Stimulated activated CD8-positive, alpha-beta memory T cell treated with anti-CD3 and anti-CD28 coated beads, Interleukin-4, amount 100 ng/mL, for 24 hours (primary cell): ENCODE measurements at places on chromosomes 1 and 21.

DNA sequence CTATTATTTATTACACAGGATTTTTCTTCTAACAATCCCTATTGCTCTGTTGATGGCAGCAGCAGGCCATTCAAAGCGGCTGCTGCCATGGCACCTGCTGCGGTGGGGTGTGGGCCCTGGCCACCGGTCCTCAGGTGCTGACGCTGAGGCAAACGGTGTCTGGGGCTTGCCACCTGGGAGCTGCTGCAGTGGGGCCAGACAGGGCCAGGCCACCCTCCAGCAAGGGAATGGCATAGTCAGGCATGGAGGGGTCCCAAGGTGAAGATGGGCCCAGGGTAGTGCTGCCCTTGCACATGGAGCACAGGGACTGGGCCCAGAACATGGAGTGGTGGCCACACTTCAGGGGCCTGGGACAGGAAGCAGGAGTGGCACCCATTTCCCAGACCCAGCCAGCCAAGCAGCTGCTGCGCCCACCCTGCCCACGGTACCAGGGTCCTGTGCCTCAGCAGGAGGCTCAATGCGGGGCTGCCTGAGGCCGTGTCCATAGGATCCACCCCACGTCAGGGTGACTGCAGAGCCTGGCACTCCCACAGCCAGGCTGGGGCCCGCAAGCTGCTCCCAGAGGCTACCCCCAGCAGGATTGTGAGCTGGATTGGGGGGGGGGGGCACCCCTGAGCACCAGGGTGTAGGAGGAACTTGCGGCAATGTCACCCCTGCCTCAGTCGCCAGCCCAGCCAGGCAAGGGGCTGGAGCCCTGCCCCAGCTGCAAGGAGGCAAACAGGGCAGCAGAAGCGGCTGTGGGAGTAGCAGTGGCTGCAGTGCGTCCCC lies 53.9 kb upstream of the KRTAP11-1 start:
- no peak for DNase-seq

DNA sequence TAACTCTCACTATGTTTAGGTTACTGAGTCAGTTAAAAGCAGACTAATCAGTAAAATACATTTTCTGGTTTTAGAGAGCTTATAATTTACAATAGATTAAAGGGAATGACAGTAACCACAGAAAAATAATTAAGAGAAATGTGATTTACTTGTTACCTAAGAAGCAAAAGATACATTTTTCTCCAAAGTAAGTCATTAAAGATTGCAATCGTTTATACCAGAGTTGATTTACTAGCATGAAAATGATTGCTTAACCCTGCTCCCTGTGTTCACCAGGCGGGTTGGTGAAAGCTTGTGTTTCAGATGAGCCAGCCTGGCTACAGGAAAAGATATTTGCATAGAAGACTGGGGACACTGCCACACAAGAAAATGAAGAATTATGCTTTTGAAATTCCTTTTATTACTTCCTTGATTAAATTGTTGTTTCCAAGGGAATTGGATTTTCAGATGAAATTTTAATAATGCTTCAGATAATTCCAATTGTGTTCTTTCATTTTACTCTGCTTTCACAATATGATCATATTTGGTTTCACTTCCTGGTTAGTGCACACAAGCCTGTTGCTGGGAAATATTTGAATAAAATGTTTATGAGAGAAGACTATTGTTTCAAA lies 27.9 kb downstream of the LRRC8B start:
- DNase-seq = no peak

GRCh38 chr1:109225308-109225707 lies 11.6 kb downstream of the SARS1 start:
- no peak for DNase-seq

DNA sequence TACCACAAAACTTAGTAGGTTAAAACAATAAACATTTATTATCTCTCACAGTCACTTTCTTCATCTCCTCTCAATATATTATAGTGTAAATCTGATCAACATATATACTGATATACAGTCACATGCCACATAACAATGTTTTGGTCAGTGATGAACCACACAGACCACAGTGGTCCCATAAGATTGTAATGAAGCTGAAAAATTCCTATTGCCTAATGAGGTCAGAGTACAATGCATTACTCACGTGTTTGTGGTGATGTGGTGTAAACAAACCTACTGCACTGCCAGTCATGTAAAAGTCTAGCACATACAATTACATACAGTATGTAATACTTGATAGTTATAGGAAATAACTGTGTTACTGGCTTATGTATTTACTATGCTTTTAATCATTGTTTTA lies 30.1 kb downstream of the OLFML3 start:
- DNase-seq = no peak

GRCh38 chr1:37028981-37029617 lies 5.2 kb downstream of the GRIK3 start:
- no peak for DNase-seq

DNA sequence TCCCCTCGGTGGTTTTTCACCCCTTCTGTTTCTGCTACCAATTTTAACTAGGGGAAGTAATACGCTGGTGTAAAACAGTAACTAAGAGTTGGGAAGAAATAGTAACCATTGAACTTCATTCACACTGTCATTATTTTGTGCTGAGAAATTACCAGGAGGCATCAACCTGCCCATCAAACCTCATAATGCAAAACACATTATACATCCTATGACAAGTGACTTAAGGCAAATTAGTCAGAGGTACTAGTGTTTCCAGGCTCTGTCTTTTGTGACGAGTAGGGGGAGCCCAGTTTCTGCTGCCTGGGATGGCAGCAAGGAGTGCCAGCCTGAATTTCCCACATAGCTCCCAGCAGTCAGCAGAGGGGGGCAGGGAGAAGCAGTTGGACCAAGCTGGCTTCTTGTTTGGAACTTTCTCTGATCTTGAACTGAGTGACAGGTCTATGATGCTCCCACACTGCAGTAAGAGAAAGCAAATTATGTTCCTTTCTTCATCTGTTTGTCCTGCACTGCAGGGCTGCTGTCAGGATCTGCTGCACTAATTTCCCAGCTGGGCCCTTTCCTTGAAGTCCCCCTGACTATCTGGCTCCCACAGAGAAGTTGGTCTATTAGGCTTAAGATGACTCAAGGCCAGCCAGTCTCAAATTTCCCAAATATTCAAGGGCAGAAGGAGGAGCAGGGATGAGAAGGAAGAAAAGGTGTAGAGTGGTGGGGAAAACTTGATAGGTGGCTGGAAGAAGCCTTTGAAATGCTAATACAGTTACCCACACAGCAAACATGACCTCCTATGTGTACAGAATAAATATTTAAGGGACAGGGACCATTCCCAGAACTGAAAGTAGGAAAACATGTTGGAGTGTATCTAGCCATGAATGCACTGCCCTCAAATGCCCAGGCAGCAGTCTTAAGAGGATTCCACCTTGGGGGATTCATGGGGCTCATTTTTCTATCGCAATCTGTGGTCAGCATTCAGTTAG lies 322.8 kb downstream of the SEC16B start:
- no peak for DNase-seq

- no peak for DNase-seq
Measured at GRCh38 chr1:244106837-244107493, 55.9 kb downstream of the ZBTB18 start.

- no peak for DNase-seq
Measured at GRCh38 chr1:88722492-88722891, 38.4 kb downstream of the PKN2 start.

- DNase-seq = no peak
Measured at GRCh38 chr1:236948381-236948780, 55.9 kb downstream of the MT1HL1 start.

GRCh38 chr1:36728051-36728450 lies 245.3 kb upstream of the CSF3R start:
- DNase-seq = no peak
